ENCODE measurements at places on chromosomes 7 and 10.

DNA sequence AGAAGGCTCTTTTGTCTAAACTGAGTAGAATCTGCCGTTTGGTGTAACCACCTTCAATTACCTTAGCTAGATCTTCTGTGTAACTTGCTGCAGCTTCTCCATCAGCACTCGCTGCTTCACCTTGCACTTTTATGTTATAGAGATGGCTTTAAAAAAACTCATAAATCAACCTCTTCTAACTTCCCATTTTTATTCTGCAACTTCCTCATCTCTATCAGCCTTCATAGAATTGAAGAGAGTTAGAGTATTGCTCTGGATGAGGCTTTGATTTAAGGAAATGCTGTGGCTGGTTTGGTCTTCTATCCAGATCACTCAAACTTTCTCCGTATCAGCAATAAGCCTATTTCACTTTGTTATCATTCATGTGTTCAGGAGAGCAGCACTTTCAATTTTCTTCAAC lies 1131.9 kb upstream of the CELF2 start:
- DNase-seq: no peak

DNA sequence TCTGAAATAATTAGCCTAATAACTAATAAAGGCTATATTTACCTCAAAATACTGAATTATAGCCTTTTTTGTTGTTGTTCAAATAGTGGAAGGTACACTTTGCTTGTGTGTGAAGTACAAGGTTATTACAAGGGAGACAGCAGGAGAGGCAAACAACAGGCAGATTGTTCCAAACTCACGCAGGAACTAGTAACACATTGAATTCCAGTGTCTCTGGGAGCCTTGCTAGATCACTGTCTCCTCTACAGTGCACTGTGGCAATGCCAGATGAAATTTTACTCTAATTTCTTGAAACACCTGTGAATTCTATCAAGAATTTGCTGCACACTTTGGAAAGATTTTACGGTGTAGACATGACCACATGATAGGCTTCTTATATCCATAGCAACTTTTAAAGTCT lies 112.6 kb downstream of the MDFIC start:
- DNase-seq: no peak

DNA sequence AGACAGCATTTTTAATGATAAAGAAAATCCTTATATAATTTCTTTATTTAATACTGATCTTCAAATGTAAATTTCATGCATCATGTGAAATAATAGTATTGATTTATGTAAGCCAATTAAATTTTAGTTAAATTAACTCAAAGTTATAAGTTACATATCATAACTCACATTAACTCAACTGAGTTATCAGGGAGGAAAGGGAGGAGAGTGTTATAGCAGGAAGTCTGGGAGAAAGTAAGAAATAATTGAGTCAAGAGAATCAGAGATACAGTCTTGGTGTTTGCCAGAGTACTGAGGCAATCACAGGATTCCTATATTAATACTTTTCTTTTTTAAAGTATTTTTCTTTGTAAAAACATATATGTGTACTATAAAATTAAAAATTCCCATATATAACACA lies 4.0 kb downstream of the BICC1 start:
- DNase-seq: no peak

GRCh38 chr10:48523212-48523819 lies 81.6 kb downstream of the ARHGAP22 start:
- DNase-seq: no peak

- DNase-seq: no peak
Observed at GRCh38 chr7:66771795-66772194, 31.3 kb downstream of the RABGEF1 start.

DNA sequence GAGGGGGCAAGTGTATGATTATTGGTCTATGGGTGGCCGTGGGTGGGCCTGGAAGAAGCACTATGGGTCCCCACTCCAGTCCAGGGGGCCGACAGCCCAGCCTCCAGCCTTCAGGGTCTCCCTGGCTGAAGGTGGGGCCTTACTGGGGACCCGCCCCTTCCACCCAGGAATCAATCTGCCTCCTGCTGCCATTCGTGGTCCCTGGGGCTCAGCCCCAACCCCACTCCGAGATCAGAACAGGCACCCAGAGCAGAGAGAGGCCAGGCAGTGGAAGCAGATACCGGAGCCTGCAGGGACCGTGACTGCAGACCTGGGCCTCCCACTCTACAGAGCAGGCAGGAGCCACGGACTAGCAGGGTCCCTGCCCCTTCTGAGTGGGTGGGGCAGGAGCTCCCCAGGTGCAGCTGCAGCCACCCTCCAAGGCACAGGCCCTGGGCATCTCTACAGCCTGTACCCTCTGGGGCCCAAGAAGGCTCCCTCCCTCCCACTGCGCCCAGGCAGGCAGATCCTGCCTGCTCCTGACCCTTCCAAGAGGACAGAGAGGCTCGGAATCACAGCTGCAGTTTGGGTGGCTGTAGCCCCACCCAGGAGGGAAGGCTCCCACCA lies 13.6 kb upstream of the FOXL3 start:
- no peak for DNase-seq

- DNase-seq: no peak
Observed at GRCh38 chr7:11706666-11707605, 125.1 kb downstream of the THSD7A start.

- DNase-seq: no peak
Observed at GRCh38 chr10:107529350-107529749, 364.8 kb upstream of the SORCS1 start.

- DNase-seq: no peak
Observed at GRCh38 chr10:65482848-65483247, 1443.0 kb upstream of the LRRTM3 start.

GRCh38 chr7:70557338-70557737 lies 574.6 kb upstream of the GALNT17 start:
- no peak for DNase-seq

DNA sequence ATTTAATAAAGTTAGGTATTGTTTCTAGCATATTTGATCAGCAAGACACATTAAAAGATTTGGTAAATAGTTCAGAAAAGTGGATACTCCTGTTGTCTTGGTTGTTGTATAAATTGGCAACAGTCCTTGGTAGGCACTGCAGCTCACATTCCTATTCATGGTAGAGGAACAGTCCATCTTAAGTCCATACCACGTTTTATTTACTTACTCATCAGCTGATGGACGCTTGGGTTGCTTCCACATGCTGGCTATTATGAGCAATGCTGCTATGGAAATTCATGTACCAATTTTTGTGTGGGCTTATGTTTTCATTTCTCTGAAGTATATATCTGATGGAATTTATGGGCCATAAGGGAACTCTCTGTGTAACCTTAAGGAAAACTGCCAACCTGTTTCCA lies 43.3 kb downstream of the C10orf120 start:
- no peak for DNase-seq

DNA sequence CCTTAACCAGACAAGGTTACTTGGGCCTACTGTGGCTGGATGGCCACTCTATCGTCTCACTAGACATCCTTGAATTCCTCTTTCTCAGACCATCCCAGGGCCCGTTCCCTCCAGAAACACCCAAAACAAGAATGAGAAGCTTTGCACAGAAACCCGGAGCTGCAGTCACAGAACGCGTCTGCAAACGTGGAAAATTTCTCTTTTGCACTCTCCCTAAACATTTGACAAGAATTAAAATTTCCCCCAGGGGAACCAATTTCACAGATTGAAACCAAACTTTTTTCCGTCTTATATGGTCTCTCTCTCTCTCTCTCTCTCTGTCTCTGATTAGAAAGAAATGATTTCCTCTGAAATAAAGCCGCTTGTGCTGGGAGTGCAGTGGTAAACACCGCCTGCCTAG lies 120.7 kb downstream of the MKX start:
- no peak for DNase-seq

DNA sequence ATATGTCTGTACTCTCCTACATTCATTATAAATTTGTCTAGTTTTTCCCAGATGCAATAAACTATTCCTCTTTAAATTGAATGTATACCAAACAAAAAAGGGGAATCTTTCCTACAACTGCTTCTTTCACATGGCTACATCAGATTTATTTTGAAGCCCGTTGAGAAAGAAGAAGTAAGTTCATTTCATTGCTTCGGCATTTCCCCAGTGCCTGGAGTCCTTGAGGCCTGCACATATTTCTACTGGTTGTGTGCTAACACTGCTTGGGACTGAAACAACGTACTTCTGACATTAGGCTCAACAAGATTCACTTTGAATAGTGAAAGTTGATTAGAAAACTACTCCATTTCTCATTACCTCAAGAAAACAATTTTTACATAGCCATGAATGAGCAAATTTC lies 201.7 kb downstream of the PHF14 start:
- no peak for DNase-seq

GRCh38 chr7:115559877-115560276 lies 470.7 kb downstream of the TFEC start:
- no peak for DNase-seq

DNA sequence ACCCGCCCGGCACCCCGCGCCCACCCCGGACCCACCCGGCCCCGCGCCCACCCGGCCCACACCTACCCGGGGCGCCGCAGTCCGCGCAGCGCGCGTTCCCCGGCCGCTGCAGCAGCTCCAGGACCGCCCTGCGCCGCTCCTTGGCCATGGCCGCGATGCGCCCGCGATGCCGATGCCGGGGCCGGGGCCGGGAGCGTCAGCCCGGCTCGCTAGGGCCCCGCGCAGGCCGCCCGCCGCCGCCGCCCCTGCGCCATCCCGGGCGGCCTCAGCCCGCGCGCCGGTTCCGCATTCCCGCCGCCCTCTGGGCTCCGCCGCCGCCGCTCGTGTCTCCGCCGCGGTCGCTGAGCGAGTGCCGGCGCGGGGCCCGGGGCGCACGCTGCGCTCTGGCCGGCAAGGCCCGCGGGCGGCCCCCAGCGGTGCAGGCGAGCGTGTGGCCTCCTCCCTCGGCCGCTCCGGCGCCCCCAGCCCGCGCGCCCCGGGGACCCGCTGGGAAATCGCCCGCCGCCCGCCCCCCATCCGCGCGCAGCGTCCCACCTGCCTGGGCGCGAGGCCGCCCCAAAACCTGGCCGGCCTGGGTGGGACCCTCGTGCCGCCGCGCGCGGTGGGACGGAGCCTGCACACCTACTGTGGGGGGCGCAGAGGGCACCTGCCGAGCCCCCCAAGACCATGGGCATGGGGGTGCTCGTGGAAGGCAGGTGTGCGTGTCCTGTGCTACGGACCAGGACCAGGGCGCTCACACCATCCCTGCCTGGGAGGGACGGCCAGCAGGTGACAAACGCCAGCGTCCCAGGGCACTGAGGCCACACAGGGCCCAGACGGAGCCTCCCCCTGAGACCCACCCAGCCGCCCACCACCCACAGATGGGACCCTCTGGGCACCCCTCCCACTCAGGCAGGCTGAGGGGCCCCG lies at the start of gene ADAP1:
TSS of gene ADAP1 (minus strand) at position 351 of the 909 bp plus-strand sequence. CDS start at position 148, 203 bp downstream.
- peak; percentile 44 for DNase-seq

DNA sequence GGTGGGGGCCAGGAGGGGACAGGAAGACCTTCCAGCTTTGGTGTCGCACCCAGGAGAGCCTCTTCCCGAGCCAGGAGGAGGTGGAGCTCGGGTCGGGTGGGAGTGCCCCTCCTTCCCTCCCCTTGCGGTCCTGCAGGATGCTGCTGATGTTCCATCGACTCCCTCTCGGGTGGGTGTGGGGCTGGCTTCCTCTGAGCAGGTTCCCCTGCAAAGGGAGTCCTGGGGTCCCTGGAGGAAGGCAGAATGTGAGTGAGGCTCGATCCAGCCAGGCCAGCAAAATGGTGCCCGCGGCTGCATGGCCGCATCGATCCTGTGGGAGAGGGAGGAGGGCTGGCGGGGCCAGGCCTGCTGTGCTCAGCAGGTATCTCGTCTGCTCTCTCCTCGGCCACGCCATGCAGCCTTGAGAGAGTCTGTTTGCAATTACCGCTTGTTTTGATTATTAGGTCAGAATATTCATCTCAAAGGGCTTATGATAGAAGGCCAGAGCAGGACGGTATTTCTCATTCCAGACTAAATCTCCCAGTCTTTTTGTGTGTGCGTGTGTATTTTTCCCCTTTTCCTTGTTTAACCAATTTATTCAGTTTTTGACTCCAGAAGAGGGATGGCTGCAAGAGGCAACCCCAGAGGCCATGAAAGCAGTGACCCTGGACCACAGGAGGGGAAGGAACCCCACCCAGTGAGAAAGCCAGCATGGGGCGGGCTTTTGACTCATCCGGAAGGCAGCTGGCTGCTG lies 137.3 kb upstream of the ZMIZ1 start:
- DNase-seq: no peak

DNA sequence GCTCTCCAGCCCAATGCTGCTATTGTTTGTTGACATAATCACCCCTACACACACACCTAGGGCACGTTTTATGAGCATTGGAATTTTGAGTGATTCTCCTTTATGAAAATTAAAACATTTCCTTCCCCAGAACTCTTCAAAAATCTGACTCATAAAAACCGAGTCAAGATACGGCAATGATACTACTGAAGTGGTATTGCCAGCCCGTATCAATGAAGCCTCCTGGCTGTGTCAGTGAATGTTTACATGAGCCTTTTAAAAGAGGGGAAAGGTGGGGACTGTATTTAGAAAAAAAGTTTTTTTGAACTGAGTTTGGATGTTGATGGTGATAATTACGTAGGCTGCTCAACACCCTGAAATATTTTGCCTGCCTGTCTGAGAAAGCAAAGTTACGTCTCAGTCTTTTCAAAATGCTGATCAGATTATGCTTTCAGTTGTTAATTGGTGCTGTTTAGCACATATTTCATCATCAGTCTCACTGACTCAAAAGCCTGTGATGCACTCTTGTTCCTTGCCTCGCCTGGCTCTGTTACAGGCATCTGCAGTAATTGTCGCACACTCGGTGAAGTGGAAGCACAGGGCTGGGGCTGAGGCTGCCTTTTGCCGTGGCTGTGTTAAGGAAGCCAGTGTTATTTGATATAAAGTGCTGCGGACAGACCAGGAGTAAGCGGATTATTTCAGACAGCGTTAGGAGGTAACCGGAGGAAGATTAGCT lies 157.4 kb upstream of the TCF7L2 start:
- DNase-seq: no peak

GRCh38 chr7:26617066-26617465 lies 247.3 kb downstream of the SKAP2 start:
- no peak for DNase-seq

DNA sequence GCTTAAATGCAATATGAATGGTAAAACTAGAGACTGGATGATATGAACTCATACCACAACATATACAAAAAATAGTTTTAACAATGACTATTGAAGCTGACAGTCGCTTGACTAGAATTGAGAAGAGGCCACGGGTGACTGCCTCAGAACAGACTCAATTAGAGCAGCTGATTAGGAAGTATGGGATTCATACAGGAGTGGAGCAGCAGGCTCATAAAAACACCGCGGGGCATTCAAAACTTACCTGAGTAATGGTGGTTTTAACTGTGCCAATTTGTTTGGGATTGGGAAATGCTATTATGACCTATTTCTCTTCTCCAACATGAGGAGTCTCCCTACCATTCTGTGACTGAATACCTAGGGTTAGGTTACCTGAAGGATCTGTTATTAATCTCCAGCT lies 2.1 kb downstream of the CADPS2 start:
- DNase-seq: no peak

GRCh38 chr10:78754269-78755062 lies 314.3 kb upstream of the ZMIZ1 start:
- no peak for DNase-seq

- DNase-seq: no peak
Observed at GRCh38 chr10:128096486-128097199, 29.6 kb downstream of the MKI67 start.

- no peak for DNase-seq
Observed at GRCh38 chr10:52525761-52526160, 211.7 kb downstream of the DKK1 start.

Data from stimulated activated CD4-positive, alpha-beta T cell treated with anti-CD3 and anti-CD28 coated beads, Interleukin-2, amount 100 ng/mL, for 48 hours (primary cell).